ENCODE measurements at places on chromosomes 12 and 14.

- no peak for DNase-seq
Measured at GRCh38 chr14:72603639-72604038, 290.3 kb downstream of the DPF3 start.

- no peak for DNase-seq
Measured at GRCh38 chr12:127277882-127278281, 989.1 kb upstream of the TMEM132C start.

GRCh38 chr14:34460295-34460694 is 1.7 kb downstream of the SPTSSA start:
- no peak for DNase-seq

GRCh38 chr12:106566771-106567170 is 16.0 kb upstream of the RFX4 start:
- no peak for DNase-seq

- no peak for DNase-seq
Measured at GRCh38 chr12:988646-989045, 2.4 kb upstream of the ERC1 start.

- no peak for DNase-seq
Measured at GRCh38 chr12:60308366-60308991, 712.6 kb downstream of the SLC16A7 start.

- no peak for DNase-seq
Measured at GRCh38 chr12:96890331-96890730, 16.7 kb upstream of the NEDD1 start.

- DNase-seq: no peak
Measured at GRCh38 chr14:73105050-73105449, 31.3 kb upstream of the PSEN1 start.

DNA sequence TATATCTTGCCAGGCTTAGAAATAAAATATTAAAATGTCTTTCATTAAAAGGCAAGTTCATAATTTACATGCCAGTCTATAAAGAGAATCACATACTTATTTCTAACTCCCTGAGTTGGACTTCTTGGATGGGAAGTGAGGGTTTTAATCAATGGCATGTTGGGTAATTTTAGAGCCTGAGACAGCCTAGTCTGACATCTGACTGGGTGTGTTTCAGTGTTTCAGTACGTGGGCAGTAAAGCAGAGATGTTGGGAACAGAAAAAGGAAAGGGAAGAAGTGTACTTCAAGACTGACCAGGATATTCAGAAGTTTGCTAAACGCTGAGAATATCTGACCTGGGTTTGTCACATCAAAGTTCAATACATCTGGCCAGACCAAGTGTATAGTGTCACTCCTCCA is 171.8 kb downstream of the BTG1 start:
- DNase-seq: no peak

DNA sequence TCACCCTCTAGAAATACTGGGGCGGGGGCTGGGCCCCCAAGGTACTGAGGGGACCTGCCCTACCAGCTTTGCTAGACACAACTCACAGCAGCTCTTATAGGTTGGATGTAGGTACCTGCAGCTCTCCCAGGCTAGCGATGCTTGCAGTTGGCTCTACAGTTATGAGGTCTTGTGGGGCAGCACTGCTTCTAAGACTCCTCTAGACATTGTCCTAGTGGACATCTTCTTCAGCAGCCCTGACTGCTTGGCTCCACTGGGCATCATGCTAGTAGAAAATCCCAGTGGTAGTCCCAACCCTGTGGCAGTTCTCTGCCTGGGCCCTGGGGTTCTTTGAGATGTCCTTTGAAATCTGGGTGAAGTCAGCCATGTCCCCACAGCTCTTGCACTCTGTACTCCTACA is 419.3 kb upstream of the SEL1L start:
- no peak for DNase-seq

DNA sequence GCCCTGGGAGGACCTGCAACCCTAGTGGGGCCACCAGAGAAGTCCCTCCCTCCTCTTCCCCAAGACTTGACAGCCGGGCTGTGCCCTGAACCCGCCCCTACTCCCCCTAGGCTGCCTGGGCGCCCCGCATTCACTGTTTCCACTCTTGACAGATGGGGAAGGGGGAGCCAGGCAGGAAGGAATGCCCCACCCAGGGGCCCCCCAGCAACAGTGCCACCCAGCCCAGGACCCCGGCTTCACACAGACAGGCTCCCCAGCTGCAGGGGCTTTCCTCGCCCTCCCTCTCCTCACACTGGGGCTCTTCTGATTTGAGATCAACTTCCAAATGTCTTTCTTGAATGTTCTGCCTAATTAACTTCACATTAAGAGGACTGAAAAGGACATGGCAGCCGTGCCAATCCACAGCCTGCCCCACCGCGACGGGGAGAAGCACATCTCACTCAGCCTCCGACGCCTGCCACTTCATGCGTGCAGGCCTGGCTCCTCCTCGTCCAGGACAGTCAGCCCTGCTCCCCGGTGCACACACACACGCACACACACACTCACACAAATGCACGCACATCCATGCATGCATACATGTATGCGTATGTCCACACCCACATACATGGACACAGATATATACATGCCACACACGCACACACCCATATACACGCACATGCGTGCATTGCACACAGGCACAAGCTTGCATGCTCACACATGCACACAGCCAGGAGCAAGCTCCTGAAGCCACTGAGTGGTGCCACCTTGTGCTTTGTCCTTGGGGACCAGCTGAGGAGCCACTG is 19.6 kb upstream of the C14orf180 start:
- no peak for DNase-seq

DNA sequence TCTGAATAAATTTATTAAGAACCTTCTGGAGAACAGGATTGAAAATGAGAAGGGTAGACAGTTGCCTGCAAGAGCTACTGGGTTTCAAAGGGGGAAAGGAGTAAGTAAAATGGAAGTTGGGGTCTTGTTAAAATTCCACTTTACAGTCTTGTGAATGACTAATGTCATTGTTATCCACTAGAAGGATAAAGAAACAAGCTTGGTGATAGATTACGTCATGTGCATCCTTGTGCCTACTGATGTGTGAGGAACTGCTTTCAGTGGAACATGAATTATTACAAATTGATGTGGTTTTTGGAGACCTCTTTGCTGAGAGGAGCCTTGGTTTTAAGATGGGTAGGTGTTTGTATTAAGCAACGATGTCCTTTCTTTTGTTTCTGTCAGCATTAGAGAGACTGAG is 272.5 kb upstream of the PRICKLE1 start:
- no peak for DNase-seq

DNA sequence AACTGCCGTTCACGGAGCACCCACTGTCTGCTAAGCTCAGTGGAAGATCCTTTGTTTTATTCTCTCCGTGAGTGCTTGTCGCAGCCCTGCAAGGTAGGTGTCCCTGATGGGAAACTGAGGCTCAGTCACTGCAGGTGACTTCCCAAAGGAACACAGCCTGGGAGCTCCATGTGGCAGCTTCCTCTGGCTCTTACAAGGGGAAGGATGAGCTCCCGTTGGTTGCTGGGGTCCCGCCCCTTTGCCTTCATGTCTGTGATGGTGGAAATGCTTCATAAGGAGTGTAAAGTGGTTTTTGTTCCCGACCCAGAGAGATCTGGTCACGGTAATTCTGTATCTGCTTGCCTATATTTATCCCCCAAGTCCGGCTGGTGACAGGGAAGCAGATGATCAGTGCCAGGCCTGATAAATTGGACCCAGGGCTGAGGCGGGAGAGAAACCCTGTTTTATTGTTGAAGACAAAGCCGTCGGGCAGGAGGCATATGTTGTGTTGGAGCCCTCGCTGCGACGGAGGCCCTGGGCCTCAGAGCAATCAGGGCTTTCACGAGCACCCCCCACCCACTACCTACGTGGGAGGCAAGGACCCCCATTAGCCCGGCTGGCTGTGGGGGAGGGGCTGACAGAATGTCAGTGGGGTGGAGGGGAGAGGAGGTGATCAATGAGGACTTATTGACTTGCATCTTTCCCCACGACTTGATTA is 91.9 kb downstream of the KIF26A start:
- no peak for DNase-seq

DNA sequence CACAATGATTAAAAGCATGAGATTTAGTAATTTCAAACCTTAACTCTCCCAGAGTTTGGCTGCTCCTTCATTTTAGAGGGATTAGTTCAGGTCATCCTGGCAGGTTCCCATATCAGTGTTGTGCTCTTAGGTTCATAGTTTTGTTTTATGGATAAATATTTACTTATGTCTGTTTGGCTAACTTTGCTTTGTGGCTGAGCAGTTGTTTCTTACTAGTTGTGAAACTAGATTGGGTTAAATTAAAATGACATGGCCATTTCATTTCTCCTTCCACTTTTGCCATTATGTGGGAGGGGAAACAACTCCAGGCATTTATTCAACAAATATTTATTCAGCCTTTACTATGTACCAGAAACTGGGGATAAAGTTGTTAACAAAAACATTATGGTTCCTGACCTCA is 158.8 kb downstream of the TMTC3 start:
- no peak for DNase-seq

DNA sequence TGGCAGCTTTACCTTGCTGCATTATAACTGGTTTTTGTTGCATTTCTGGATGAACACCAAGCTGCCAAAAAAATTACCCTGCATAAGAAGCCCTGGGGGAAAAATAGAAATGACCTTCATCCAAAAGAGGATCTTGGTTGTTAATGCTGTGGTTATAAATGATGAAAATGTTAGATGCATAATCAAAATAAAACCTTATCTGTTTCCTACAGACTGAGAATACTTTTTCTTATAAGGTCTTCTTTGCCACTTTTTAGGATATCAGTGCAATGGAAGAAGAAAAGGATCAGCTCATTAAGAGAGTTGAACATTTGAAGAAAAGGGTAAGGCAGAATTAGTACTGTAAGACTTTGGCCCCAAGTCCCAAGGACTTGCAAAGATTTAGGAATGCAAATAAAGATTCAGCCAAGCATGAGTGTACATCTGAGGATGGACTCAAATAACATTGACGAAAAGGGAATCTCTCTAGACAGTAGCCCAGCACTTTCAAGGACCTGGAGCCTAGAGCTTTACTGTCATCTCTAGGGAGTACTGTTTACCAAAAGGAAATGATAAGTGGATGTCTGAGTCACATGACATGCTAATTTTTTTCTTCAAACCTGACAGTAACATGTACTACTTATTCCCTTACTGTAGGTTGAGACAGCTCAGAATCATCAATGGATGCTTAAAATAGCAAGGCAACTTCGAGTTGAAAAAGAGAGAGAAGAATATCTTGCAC is 10.7 kb downstream of the IFT81 start:
- DNase-seq: no peak

DNA sequence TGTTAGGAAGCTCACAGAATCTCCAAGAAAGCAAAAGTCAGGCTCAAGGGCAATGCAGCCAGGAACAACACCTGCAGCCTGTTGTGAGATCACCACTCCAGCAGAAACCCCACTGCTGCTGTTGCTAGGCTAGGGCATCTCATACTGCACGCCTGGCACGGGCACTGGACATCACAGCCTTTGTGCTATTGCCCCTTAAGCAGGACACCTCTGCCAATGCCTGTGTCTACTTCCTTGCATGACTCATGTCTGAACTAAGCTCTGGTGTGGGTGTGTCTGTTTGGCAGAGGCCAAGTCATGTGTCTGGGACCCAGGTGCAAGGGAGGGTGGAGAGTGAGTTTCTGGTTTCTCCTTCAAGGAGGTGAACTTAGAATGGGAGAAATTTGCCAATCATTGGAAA is 10.0 kb upstream of the DDX47 start:
- peak; percentile 17 for DNase-seq

DNA sequence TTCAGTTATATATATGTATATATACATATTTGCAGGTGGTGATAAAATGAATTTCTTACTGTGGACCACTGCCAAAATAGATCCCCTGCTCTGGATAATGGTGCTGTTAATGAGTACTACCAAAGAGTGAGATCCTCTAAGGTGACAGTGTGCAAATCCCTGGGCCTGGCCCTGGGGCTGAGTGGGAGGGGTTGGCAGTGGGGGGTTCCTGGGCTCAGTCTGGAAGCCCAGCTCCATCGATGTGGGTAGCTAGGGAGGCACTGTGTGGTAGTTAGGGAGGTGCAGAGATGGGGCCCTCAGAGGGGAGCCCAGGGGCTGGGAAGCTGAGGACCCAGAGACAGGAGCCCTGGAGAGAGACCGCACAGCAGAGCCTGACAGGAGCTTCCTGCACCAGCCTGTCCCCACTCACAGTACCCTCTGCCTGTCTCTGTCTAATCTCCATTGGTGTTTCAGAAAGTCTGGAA is 9.1 kb downstream of the KRT8 start:
- DNase-seq: no peak

- DNase-seq: no peak
Measured at GRCh38 chr12:46590991-46591703, 218.6 kb upstream of the SLC38A2 start.

DNA sequence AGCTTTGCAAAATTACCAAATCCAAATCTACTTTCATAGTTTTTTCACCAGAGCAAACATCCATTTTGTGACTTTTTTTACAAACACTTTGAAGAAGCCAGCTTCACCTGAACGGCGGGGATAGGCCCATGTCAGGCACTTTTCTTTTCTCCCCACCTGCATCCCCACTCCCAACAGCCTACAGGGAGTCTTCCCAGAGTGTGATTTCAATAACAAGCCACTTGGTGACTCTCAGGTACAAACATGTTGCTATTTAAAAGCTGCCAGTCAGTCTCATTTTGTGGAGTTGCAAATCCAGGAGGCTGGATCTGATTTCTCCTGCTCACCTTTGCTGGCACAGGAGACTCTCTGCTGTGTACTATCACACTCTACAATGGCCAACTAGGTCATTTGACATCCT is 285.5 kb downstream of the KCNH5 start:
- no peak for DNase-seq

- no peak for DNase-seq
Measured at GRCh38 chr14:101843038-101843437, 81.5 kb downstream of the PPP2R5C start.

DNA sequence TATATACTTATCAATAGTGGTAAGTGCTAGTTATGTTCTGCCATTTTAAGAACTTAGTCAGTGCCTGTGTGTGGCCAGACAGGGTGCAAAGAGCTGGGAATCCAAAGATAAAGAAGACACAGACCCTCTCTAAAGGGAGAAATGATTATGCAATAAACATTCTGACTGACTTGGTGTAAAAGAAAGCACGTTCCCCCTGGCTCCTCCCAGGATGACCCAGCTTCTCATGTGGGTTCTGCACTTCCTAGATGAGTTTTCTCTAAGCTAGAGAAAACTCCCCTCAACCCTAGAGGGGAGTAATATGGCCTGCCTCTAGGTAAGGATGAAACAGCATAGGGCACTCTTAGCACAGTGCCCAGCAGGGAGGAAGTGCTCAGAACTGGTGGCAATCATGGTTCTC is 231.2 kb downstream of the VRK1 start:
- DNase-seq: no peak

DNA sequence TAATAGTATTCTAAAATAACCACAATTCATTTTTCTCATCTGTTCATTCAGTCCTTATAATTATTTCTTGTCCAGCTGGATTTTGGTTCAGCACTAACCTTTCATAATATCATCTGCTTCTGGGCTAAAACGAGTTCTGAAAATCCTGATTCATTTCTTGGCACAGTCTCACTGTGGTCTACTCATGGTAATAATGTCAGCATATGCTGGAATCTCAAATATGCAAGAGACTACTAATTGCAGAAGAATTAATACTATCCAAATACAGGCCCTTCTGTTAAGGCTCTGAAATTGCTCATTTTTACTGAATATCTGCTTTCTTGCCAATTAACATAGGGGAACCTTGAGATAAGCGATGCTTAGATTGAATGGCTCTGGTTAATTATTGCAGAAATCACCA is 597.1 kb downstream of the RPL10L start:
- DNase-seq: no peak

- no peak for DNase-seq
Measured at GRCh38 chr12:115478505-115478904, 794.5 kb upstream of the TBX3 start.

- DNase-seq: no peak
Measured at GRCh38 chr12:111089616-111090015, 169.2 kb upstream of the MYL2 start.

Data from central memory CD4-positive, alpha-beta T cell (primary cell).